ENCODE measurements at places on chromosomes 12 and 14.
A peak's percentile ranks its signal among the peaks of the same experiment; 100 is the strongest.

GRCh38 chr12:132886529-132887477, 602 bp downstream of the CHFR start:
- peak; percentile 22 for DNase-seq

- DNase-seq: no peak
Measured at GRCh38 chr14:61925043-61925442, 162.8 kb downstream of the SNAPC1 start.

GRCh38 chr12:89960011-89960507, 251.4 kb upstream of the ATP2B1 start:
- no peak for DNase-seq

DNA sequence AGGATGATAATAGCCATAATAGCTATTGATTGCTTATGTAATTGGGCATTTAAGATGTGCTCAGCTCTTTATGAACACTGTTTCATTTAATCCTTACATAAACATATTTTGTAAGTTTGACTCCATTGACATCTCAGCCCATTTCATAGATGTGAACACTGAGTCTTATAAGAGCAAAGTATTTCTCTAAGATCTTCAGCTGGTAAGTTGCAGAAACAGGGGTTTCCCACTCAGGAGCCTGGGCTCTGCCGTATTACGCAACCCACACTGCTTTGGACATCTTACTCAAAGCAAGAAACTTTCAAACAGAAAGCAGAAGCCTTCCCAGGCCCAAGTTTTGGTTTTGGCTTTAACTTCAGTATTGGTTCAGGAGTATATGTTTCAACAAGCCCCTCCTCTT, 705.1 kb downstream of the MED13L start:
- DNase-seq: no peak

DNA sequence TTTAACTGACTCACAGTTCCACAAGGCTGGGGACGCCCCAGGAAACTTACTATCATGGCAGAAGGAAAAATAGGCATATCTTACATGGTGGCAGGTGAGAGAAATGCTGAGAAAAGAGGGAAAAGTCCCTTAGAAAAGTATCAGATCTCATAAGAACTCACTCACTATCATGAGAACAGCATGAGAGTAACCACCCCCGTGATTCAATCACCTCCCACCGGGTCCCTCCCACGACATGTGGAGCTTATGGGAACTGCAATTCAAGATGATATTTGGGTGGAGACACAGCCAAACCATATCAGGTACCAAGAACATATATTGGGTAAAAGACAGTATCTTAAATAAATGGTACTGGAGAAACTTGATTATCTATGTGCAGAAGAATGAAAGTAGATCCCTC, 100.3 kb upstream of the FAR2 start:
- no peak for DNase-seq

DNA sequence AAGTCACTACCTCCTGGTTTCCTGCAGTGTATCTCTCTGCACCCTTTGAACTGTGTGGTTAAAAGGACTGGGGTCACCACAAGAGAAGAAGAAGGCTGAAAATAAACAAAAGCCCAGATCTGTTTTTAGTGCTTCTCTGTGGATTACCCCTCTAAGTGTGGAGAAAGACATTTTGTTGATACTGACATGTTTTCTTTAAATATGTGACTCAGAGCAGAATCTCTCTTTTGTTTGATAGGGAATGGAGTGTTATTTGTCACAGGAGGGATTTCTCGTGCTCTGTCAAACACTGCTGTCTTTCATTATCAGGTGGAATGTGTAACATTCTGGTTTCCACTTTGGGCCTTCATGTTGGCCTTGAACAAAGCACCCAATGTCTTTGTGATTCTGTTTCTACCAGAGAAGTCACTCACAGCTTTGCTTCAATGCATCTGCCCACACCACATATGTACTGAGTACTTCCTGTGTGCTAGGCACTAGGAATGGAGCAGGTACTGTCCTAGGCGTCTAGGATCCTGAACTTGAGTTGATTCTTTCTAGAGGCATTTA, 82.1 kb downstream of the PLXNC1 start:
- no peak for DNase-seq

DNA sequence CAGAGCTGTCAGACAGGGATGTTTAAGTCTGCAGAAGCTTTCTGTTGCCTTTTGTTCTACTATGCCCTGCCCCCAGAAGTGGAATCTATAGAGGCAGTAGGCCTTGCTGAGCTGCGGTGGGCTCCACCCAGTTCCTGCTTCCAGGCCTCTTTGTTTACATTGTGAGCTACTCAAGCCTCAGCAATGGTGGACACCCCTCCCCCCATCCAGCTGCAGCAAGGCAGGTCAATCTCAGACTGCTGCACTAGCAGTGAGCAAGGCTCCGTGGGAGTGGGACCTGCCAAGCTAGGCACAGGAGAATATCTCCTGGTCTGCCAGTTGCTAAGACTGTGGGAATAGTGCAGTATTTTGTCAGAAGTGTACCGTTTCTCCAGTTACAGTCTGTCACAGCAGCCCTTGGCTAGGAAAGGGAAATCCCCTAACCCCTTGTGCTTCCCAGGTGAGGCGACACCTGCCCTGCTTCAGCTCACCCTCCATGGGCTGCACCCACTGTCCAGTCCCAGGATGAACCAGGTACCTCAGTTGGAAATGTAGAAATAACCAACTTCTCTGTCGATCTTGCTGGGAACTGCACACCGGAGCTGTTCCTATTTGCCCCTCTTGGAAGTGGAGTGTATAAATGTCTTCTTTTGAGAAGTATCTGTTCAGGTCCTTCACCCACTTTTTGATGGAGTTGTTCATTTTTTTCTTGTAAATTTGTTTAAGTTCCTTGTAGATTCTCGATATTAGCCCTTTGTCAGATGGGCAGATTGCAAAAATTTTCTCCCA, 213.5 kb upstream of the SLC38A2 start:
- peak; percentile 18 for DNase-seq

- DNase-seq: no peak
Measured at GRCh38 chr12:130114952-130115351, 47.3 kb upstream of the FZD10 start.

DNA sequence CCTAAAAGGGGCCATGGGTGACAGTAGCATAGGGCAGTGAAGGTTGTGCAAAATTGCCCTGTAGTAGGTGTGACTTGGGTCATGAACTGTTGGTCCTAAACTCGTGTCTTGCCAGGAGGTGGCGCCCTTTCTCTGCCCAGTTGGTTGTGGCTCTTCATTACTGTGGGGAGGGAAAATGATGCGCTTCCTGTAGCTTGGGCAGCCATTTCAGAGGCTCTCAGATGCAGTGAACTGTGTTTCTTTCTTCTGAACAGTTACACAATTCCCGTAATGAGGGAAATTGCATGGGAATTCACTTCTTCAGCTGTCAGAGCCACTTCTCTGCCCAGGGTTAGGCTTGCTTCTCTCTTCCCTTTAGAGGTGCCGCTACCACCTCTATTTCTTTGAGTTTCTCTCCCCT, 148.1 kb upstream of the NRXN3 start:
- peak; percentile 14 for DNase-seq

- no peak for DNase-seq
Measured at GRCh38 chr12:101694297-101694848, 3.1 kb upstream of the CHPT1 start.

DNA sequence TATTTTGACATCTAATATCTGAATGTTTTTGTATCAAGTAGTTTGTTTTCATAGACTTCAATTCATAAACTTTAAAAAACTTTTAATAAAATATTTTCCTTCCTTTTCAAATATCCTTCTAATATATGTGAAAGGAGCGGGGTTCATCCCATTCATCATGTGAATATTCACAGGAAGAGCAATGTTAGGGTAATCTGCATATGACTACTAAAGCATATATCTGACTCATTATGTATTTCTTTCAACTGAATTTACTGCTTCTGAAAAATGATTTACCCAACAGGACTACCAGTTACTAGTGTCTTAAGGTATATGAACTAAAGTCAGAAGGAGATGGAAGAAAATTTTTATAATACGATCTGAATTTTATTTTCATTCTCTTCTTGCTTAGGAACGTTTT, 30.5 kb downstream of the DHRS7 start:
- no peak for DNase-seq

DNA sequence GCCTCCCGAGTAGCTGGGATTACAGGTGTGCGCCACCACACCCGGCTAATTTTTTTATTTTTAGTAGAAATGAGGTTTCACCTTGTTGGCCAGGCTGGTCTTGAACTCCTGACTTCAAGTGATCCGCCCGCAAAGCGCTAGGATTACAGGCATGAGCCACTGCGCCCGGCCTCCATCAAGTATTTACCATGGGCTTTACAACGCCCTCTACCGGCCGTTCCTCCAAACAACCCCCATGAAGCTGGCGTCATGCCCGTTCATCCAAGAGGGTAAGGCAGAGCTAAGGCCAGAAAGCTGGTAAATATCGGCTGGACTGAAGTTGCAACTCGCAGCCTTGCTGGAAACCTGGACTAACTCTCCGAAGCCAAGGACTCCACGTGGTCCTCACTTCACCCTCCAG, 41.6 kb downstream of the RNF34 start:
- no peak for DNase-seq

GRCh38 chr12:77163074-77164038, 98.0 kb upstream of the E2F7 start:
- no peak for DNase-seq

GRCh38 chr14:97282210-97283004, 485.2 kb downstream of the VRK1 start:
- DNase-seq: no peak

- DNase-seq: no peak
Measured at GRCh38 chr14:76329154-76329928, 46.6 kb upstream of the ESRRB start.

DNA sequence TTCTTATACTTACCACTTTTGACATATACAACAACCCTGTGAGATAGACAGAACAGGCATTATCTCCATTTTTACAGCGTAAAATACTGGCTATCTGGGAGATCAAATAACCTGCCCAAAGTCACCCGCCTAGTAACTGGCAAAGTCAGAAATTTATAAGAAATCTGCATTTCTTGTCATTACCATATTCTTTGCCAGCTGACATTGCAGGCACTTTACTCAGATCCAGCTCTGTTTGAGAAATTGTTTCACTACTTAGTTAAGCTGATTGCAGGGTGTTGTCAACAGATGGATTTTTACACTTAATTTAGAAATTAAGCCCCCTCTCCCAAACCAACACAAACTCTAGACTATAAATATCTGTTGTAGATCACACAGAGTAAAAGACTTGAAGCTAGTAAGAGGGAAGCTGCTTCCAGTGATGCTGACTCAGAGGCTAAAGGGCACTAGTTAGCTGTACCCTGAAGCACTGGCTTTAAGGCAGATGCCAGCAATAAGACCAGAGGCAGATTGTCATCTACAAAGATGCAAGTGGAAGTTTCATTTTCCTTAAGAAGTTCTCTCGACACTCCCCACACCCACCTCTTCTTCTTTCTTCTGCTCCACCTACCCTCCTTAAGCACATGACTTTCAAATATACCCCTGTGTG, 153.1 kb downstream of the ANO6 start:
- DNase-seq: no peak

- DNase-seq: no peak
Measured at GRCh38 chr12:71448150-71448581, 8.6 kb downstream of the LGR5 start.

DNA sequence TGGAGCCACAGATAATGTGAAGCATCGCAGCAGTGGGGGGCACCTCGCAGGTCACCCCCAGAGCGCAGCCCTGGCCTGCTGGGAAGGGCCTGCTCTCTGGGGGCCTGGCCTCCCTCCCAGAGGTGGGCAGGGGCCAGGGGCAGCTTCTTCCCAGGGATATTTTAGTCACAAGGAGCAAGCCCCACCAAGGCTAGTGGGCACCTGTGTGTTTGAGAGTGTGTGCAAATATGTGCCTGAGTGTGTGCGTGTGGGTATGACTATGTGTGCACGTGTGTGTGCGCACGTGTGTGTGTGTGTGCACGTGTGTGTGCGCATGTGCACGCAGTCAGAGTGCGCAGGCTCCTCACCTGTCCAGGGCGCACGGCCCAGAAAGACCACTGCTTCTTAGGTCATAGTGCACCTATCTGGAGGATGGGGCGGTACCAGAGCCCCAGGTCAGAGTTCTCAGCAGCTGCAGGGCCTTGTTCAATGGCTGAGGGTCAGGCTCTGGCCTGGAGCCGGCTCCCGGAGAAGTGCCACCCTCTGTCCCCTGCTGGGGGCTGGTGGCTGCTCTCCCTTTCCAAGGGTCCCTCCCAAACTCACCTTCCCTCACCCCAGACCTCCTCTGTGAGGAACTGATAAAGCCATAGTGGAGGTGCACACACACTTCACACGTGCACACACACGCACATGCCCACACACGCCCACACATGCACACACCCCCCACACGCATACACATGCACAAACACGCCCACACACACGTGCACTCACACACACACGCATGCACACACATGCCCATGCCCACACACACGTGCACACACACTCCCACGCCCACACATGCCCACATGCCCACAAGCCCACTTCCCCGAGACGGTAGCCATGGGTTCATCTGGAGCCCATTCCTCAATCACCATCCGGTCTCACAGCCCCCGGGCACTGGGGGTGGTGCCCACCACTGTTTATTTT, 128.5 kb downstream of the KIF26A start:
- DNase-seq: no peak

DNA sequence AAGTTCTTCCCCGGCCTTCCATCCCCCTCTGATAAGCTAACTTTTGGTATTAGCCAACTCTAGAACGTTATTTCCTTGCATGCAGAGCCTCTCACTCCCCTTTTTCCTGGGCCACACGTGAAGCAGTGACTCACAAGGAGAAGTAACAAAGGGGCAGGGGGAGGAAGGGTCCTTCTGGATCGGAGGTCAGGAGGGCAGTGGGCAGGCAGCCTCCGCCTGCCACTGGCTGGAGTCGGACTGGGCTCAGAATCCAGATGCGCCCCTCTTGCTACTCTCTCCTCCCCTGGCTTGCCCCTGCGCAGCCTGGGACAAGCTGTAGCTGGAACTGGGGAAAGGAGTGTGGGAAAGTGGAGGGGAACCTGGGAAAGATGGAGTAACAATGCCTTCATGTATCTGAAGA, 55.0 kb downstream of the TPCN1 start:
- no peak for DNase-seq

DNA sequence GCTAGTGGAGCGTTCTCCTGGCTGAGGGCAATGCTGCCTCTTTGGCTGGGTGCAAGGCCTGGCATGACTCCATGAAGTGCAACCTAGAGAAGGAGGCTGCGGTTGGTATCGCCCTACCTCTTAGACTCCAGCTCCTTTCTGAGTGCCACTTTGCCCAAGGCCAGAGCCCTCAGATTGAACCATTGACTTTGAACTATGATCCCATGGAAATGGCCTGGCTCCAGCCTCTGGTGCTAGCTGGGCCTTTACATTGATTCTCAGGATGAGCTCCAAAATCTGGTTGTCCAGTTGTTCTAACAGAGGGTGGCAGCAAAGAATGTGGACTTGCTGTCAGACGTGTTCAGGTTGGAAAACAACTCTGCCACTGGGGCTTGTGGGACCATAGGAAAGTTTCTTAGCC, 16.1 kb upstream of the SMOC1 start:
- no peak for DNase-seq
